GM18507 (cell line): ENCODE measurements at places on chromosomes 1 and 21.

DNA sequence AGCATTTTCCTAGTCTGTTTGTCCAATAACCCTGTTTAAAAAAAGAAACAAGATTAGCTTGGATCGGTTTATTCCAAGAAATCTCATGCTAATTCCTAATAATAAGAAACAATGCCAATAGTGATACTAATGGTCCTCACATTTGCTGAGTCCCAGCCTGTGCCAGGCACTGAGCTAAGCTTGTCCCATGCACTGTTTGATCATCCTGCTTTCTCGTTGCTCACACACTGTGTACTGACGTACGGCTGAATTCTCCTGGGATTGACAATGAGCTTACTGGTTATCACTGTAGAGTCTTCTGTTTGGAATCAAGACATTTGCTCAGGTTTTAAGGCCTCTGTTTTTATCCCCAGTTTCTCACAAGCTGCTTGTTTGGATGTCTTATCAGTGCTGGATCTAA is 71.1 kb downstream of the CACNA1E start:
- DNase-seq: no peak

DNA sequence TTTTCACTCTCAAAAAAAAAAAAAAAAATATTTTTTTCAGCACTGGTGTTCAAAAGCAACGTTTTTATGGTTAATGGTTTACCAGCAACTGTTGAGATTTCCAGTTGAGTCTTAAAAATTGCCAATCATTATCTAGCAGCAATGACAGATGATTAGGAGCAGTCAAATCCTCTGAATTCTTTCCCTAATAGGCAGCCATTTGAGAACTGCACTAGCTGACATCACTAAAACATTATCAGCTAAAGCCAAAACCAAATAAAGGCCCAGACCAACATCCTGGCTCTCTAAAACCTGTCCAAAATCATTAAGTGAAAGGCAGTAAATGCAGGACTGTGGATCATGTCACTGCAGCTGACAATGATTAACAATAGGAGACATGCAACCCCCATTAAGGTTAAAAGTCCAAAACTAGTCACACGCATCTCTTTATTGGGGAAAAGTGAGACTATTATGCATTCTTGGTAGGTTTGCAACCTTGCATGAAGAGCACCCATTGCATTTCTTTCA is 14.0 kb downstream of the SFPQ start:
- DNase-seq: no peak

- no peak for DNase-seq
Observed at GRCh38 chr21:21182401-21183010, 184.3 kb downstream of the NCAM2 start.

DNA sequence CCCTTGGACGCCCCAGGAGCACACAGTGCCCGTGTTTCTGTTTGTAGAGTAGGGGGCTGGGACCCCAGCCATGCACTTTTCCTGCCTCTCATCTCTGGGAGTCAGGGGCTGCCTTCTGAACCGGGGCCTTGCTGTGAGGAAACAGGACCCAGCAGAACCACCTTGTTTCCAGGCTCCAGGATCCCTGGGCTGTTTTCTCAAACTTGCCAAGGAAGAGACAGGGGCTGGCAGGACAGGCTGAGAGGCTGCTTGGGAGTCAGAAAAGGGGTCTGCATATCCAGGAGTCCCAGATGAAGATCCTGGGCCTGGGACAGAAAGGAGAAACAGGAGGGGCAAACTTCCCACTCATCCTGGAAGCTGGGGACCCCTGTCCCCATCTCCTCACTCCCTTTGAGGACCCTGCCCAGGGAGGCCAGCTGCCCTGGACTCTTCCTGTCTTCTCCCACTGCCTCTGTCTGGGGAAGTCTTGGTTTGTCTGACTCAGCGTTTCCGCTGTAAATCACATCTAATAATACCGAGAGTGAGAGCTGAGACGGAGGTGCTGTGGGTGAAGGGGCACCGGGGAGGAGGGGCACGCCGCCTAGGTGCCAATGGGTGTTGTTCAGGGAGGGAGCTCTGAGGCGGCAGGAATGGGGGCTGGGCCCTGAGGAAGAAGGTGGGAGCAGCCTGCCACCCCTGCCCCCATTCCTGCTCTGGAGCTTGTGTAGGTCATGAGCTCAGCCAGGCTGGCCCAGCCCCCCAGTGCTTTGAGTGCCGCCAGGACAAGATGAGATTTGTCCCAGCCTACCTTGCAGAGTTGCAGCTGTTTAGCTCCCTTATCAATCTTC is 16.7 kb downstream of the POU3F1 start:
- no peak for DNase-seq

GRCh38 chr1:168691541-168691940 is 37.5 kb downstream of the DPT start:
- no peak for DNase-seq
